ENCODE measurements at places on chromosomes 1 and 21. TPM values are rescaled to one million over a fixed set of nuclear protein-coding genes. Genes with fewer than 3 reads are reported as not detected.

MNDA gene
- total RNA-seq: 4.4 TPM

AHDC1 gene
- total RNA-seq: 13.2 TPM

LCE3D gene
- not detected for total RNA-seq

CELA3B gene
- total RNA-seq: not detected

KCNE1 gene
- 0.69 TPM for total RNA-seq

CFAP74 gene
- 0.59 TPM for total RNA-seq

MSH4 gene
- total RNA-seq: 0.79 TPM

LCE6A gene
- not detected for total RNA-seq

ANGPTL7 gene
- total RNA-seq: 6.1 TPM

ASPM gene
- 14.4 TPM for total RNA-seq

OR2L5 gene
- total RNA-seq: 0.89 TPM

SPRR1A gene
- total RNA-seq: not detected

KCNJ9 gene
- total RNA-seq: 2.3 TPM

AJAP1 gene
- total RNA-seq: 25.4 TPM

LCE2C gene
- total RNA-seq: not detected

RIMKLA gene
- 3.9 TPM for total RNA-seq

LIN28A gene
- total RNA-seq: not detected

HUNK gene
- 3.0 TPM for total RNA-seq

SMIM11 gene
- 39.6 TPM for total RNA-seq

LAMC2 gene
- total RNA-seq: 0.99 TPM

SYNC gene
- total RNA-seq: 17.2 TPM

LYPLA2 gene
- total RNA-seq: 28.3 TPM

CLEC20A gene
- total RNA-seq: 0.20 TPM

Measured in spinal cord (tissue), 10 donors.